ENCODE measurements at places on chromosomes 2 and 18.

DNA sequence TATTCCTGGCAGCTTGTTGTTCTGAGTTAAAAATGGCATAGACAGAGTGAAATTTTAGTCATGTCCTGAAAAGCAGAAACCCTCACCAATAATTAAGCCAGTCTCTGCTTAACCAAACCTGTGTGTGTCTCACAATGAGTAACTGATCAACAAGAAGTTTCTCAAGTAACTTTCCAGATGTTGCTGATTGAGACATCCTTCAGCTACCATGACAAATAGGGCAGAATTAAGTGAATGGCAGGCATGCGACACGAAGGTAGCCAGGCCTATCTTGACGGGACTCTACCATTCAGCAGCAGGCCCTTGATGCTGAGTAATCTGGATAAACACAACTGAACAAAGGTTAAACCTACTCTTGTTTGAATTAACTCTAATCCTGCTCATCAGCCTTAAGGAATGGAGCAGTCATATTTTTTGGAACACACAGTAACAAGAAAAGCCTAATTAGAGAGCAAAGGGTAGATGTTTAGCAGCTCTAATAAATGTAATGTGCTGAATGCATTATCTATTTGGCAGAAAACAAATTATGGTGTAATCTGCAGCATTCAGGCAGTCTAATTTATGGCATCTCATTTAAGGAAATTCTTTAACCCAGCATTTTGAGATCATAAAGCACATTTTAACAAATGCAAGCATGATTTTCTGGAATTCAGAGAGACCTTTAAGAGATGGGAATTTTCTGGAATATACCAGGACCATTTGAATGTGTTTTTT is 159.5 kb upstream of the EPHA4 start:
- DNase-seq = no peak

GRCh38 chr2:160365716-160366367 is 127.8 kb downstream of the RBMS1 start:
- DNase-seq = peak; percentile 68

- DNase-seq = peak; percentile 76
Observed at GRCh38 chr18:47930199-47930930, at the start of gene SMAD2. TSS of gene SMAD2 (minus strand) at chr18:47930659. CDS start at chr18:47896756, 33,903 bp downstream.

- no peak for DNase-seq
Observed at GRCh38 chr18:52812834-52813233, 472.8 kb downstream of the DCC start.

GRCh38 chr18:36217348-36217747 is 30.1 kb downstream of the MOCOS start:
- no peak for DNase-seq

- DNase-seq = no peak
Observed at GRCh38 chr2:220064111-220065030, 436.9 kb downstream of the SLC4A3 start.

DNA sequence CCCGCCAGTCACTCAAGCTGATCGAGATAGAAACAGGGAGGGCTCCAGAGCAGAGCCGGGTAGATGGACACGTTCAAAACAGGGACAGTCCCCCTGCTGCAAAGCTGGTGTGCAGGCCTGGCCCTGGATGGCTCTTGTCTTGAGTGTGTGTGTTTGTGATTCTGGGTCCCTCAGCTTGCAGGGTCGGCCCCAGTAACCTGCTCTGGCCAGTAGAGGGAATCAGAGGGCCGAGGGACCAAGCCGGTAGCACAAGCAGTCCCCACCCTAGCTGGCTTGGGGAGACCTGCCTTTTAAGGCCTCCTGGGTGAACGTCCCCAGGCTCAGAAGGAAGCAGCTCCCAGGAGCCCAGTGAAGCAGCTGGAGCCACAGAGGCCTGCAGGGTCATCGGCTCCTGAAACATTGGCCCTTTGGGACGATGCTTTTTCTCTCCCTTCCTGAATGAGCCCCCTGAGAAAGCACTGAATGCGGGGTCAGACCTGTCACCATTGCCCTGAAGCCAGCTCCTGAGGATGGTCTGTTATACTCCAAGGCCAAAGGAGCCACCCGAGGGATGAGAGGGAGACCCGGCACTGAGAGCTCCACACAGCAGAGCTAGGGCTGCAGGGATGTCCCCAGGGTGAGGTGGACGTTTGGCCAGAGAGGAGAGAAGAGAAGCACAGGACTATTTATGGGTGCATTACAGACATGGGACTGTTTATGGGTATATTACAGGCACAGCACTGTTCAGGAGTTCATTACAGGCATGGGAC is 15.4 kb upstream of the MLPH start:
- DNase-seq = peak; percentile 65

DNA sequence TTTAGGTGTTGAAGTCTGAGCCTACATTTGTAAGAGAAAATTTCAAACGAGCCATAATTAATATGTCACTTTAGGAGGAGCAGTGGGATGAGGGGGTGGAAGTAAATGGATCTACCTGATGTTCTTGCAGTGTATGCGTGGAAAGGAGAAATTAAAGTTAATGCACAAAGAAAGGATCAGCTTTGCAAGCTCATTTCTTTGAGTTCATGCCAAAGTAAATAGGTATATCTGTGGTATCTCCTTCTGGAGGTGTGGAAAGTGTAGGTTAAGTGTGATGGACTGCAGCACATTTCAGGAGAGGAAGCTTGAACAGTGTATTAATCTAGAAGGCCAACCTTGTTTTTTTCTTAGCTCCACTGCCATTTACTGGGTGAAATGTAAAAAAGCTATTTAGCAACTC is 307.5 kb upstream of the ZEB2 start:
- DNase-seq = no peak

DNA sequence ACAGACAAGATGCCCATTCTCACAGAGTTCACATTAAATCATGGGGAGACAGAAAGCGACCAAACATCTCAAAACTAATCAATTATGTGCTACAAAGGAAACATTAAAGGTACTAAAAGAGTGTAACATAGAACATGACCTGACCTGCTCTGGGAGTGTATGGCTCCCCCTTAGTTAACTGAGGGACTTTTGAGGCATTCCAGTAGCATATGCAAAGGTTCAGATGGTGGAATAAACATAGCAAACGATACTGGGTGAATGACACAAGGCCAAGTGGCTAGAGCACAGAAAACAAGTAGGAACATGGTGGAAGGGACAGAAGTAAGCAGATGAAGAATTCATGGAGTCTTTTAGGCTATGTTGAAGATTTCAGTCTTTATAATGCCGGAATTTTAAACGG is 11.9 kb downstream of the PPP3R1 start:
- no peak for DNase-seq

DNA sequence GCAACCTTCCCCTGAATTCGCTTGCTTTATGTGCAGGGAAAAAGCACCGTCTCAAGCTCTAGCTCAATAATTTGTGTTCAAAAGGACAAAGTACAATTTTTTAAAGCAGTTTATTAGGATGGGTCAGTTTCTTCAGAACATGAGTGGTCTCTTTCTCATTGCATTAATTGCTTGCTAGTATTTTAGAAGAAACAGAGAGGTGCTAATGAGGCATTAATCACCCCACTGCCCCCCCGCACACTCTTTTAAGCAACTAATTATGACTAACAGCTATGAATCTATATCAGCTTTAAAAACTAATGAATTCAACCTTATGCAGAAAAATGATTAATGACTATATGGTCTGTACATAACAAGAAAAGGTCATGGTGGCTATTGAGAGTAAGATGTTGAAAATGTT is 262.1 kb upstream of the ST6GAL2 start:
- no peak for DNase-seq

DNA sequence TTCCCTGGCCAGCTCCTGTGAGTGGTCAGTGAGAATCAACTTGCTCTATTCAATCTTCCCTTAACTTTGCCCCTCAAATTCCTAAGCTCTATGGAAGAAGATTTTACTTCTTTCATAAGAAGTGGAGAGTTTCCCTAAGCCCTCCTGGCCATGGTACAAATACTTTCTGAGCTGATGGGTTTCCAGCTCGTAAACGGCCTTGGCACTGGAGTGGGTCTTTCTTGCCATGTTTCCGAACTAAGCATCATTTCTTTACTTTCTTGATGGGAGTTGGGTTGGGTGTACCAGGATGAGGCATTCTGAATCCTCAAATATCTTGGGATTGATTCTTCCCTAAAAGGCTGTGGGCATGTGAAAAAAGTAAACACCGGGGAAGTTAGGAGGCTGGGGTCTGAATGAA is 72.5 kb downstream of the ACKR3 start:
- no peak for DNase-seq

GRCh38 chr18:80070825-80071224 is 36.6 kb downstream of the RBFA start:
- DNase-seq = no peak

DNA sequence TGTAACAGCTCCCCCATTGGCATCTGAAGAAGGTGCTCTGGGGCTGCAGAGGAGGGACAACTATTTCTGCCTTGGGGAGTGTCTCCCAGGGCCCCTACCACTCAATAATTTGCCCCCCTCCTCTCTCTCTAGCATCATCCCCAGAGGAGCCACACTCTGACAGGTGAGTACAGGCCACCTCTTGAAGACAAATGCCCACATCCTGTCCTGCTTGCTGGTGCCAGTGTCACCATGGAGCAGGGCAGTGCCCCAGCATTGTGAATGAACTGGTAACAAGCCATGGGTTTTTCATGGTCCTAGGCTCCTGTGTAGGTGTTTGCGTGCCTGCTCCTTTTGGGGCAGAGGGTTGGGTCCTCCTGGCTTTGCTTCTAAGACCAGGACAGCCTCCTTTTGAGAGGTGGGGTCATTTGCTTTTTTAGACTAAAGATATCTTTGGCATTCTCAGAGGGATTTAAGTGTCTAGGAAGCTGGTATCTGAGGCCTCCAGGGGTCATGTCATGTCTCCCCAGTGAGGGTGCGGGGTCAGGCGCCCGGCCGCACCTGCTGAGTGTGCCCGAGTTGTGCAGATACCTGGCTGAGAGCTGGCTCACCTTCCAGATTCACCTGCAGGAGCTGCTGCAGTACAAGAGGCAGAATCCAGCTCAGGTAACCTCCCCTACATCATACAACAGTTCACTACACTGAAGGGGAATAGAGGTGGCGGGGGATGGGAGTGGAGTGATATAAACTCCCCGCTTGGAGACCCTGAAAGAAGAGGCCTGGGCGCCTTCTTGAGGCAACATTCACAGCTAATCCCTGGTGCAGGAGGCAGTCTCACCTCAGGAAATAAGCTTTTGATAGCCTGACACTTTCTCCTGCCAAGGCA is 1.8 kb downstream of the RETREG2 start:
- no peak for DNase-seq

- DNase-seq = no peak
Observed at GRCh38 chr18:23356424-23356823, 96.7 kb upstream of the RIOK3 start.

DNA sequence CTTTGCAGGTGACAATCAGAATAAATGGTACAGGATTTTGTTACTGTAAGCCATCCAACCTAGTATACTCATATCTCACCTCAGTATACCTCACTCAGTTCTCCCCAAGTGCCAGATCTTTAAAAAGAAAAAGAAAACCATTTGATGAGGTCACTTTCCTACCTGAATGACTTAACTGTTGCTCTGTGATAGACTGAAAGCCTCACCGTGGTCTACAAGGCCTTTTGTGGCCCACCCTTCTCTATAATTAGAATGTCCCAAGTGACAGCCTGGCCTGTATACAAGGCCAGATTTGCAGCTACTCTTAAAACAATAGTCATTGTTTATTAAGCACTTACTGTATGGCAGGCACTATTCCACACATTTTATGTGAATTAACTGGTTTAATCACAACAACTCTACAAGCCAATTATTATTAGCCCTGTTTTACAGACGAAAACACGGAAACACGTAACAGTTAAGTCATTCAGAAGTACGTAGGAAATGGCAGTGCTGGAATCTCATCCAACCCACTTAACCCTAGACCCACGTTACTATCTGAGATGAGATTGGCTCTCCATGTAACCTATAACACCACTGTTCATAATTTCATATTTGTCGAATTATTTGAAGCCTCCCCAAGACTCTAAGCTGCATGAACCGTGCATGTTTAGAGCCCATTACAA is 28.3 kb downstream of the PKP4 start:
- no peak for DNase-seq

- no peak for DNase-seq
Observed at GRCh38 chr2:241885291-241885945, 15.9 kb downstream of the RTP5 start.

DNA sequence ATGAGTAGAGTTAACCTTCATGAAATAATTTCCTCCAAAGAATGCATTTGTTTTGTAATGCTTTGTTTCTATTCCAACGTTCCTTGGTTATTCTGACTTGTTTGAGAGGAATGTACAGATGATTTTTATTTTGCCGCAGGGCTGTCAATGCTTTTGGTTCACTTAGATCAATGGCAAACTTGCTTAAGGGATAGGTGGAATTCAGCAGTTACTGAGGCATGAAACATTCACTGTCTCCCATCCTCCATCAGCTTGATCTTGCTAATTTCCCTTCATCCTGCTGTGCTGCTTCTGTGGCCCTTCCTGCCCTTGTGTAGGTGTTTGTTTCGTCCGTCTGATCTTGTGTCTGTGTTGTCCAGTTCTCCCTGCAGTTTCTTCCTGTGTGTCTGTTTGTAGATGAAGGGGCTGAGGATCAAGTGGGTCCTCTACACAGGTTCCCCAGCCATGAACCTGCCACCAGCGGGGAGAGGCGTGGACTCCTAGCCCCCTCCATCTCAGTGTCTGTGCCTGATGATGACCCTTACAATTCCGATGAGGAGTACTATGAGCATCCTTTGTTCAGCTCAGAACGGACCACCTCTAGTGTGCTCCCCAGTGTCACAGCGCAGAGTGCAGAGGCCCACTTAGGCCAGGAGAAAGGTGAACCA is 84.2 kb upstream of the UNC80 start:
- DNase-seq = no peak

GRCh38 chr18:50356036-50356945 is 18.6 kb upstream of the SKA1 start:
- peak; percentile 33 for DNase-seq

DNA sequence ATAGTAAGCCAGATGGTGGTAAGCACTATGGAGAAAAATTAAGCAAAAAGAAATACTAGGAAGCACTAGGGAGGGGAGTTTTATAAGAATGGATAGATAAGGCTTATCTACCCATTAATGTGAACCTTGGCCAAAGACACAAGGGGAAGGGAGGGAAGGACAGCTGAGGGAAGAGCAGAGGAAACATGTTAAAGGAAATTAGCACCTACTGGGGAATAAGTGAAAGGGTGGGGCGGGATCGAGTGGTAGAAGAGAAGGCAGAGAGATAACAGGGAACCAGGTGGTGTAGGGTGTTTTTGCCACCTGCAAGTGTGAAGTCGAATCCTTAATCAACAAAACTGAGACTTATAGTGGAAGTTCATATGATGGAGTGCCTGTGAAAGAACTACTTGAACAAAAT is 1.7 kb downstream of the UNC80 start:
- no peak for DNase-seq

- DNase-seq = no peak
Observed at GRCh38 chr2:167342769-167343168, 454.5 kb downstream of the XIRP2 start.

Measured in hematopoietic multipotent progenitor cell treated with erythropoietin and hydrocortisone succinate and interleukin-3 and kit ligand, for 8 days (in vitro differentiated cells).